Mesendoderm (in vitro differentiated cells): ENCODE measurements at places on chromosomes 13 and 19.

GRCh38 chr19:45050036-45050435 is 11.2 kb downstream of the CLASRP start:
- no peak for DNase-seq

- peak; percentile 85 for DNase-seq
Measured at GRCh38 chr13:46119883-46120614, 15.2 kb upstream of the CPB2 start.

DNA sequence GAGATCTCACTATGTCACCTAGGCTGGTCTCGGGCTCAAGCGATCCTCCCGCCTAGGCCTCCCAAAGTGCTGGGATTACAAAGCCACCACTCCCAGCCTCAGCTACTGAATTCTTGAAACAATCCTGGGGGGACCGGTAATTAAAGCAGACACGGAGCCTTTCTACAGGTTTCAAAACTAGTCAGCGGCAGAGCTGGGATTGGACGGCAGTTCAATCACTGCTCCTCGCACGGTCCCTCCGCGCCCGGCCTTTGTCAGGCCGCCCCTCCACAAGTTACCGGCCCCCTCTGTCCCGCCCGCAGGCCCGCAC is 229 bp downstream of the BORCS8 start:
- no peak for DNase-seq

DNA sequence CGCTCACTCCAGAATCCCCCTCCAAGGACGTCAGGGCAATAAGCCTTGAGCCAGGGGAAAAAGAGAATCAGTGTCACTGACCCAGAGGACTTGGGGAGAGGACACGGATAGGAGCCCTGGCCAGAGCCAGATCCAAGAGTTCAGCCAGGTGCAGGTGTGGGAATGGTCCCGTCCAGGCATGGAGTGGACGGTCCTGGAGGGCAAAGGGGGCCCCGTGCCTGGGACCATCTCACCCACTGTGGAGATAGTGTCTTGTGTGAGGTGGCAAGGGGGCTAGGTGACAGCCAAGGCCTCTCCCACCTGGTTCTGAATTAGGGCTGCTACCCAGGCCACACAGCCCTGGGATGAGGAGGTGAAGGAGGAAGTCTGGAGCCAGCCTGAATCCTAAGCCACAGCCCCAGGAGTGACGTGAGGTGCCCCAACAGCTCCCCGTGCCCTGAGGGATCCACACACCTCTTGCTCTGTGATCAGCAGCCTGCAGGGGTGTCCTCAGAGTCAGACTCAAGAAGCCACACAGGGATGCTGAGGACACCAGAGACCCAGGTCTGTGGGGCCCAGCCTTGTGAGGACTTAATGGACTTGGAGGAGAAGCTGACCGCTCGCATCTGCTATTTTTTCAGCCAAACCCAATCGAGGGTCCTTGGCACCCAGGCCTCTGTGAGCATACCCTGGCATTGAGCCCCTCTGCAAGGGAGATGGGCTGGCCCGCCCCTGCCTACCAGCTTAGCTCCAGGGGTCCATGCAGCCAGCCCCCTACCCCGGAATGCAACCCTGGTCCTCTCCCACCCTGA is 16.4 kb upstream of the ZNF14 start:
- no peak for DNase-seq

- no peak for DNase-seq
Measured at GRCh38 chr13:73323615-73324014, 264.8 kb downstream of the KLF5 start.

- DNase-seq = peak; percentile 73
Measured at GRCh38 chr19:2648528-2648937, 54.0 kb downstream of the GNG7 start.

DNA sequence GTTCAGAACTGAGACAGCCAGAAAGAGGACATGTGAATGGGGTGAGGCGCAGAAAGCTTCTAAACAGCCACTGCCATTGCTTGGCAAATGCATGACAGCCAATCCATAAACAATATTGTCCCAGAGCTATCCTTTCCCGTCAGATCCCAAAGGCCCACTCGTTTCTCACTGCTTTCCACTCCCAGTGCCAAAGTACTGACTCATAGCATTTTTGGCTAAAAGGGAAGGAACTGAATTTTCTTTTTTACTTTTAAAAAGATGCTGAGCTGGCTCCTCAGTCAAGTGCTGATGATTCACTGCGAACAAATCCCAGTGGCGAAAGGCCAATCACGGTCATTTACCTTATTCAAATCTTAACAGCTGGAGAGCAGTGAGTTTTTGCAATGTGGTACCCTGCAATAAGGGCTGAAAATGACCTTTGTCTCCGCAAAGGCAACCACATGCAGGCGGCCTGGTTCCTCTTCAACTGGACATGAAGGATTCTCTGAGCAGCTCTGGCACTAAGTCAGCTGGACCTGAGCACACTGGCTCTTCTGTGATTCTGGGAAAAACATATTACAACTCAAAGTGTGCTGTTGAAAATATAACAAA is 151.7 kb downstream of the DCLK1 start:
- DNase-seq = peak; percentile 39

DNA sequence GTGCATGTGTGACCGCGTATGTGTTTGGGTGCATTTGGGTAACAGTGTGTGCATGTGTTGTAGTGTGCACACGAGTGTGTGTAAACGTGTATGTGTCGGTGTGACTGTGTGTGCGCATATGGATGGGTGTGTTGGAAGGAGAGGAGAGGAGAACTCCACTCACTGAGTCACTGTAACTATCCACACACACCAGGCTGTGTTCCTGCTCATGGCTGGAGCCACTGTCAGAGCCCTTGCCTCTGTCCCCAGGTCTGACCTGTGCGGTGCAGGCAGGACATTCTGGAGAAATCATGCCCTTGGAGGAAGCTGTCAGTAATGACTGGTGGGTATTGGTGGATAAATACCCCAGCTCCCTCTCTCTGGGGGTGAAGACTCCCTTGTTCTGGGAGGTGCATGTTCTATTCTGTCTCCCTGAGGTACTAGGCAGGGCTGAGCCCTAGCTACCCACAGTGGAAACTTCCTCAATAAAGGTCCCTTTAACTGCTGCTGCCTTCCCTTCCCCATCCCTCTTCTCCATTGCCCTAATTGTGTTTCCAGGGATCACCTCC is 48.4 kb downstream of the CYP4F22 start:
- DNase-seq = no peak

GRCh38 chr13:27052551-27053208 is 118.9 kb downstream of the USP12 start:
- DNase-seq = no peak

- DNase-seq = no peak
Measured at GRCh38 chr19:13839938-13840304, 37.0 kb upstream of the NANOS3 start.

GRCh38 chr13:110124201-110124940 is 182.6 kb downstream of the COL4A1 start:
- DNase-seq = no peak

DNA sequence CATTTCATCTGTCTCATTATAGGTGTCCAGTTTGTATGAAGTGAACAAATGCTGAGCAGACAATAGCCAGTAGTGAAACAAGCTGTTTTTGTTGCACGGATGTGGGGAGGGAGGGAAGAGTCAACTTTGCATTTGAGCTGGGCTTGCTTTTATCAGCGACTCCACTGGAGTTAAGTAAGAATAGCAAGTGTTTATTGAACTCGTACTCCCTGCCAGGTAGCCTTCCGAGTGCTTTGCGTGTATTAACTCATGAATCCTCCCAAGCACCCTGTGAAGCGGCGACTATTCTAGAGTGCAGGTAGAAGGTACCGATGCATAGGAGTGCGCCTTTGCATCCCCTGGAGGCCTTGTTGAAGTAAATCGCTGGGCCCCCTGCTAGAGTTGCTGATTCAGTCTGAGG is 4.7 kb upstream of the ZNF444 start:
- peak; percentile 70 for DNase-seq

DNA sequence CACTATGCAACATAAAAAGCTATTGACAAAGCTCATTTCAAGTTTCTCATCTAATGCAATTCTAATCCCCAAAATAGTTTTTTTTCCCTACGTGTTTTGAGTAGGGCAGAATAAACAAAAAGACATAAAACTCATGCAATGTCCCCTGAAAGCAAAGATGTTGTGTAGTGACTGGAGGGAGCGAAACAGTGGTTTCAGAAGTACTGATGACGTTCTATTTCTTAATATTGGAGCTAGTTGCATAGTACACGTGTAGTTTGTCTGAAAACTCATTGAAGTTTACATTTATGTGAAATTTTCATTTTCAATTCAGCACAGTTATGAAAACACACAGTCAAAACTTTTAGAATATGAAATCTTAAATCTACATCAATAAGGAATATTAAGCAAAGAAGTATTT is 31.6 kb downstream of the USP12 start:
- no peak for DNase-seq
